ENCODE measurements at places on chromosomes 6 and 20.

- DNase-seq, result no peak
Measured at GRCh38 chr6:170231293-170232185, 59.3 kb downstream of the DLL1 start.

GRCh38 chr6:130670142-130670541 lies 157.1 kb upstream of the SMLR1 start:
- no peak for DNase-seq

DNA sequence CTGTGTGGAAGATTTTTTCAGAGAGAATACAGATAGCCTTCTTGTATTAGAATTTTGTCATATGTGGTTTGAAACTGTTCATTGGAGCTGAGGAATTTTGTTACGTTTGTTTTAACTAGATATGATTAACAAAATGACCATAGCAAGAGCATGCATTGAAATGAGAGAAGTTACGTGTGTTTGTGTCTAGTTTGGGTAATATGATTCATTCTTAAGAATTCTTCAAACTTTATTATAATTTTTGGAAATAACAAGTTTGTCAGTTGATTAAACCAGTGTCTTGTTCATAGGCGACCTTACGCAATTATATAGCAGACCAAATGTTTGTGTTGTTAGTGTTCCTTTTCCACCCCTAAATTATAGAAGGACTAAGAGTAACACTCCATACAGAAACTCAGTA lies 5.5 kb downstream of the GMNN start:
- no peak for DNase-seq

GRCh38 chr6:84050408-84050807 lies 16.8 kb downstream of the MRAP2 start:
- no peak for DNase-seq

GRCh38 chr6:167408235-167408869 lies 83.5 kb downstream of the TTLL2 start:
- DNase-seq, result no peak

DNA sequence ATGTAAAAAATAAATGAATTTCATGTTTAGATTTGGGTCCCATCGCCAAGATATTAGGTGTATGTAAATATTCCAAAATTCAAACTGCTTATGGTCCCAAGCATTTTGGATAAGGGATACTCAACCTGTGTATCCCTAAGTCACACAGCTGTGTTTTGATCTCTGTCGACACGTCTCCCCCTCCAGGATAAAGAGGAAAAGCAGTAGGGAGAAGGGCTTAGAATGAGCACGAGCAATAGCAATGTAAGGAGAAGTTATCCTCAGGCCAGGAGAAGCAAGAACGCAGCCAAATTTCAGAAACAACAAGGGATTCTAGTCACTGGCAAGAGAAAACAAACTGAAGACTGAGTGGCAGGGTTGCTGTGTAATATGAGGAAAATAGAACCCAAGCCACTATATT lies 181.2 kb downstream of the AIG1 start:
- no peak for DNase-seq

DNA sequence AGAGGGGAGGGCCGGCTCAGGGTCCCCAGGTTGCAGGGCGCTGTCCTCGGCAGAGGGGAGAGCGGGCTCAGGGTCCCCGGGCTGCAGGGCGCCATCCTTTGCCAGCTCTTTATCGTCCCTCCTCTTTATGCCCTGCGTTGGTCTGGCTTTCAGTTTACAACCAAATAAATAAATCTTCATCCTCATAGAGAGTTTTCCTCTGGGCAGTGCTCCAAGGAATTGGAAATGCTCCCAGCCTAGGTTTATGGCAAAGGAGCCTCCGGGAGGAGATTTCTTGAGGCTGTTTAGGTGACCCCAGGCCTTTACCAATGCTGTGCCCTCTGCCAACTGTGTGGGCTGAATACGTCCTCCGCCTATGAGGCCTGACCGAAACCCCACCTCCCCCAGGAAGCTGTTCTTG lies 60.2 kb downstream of the CHMP4B start:
- DNase-seq, result no peak

DNA sequence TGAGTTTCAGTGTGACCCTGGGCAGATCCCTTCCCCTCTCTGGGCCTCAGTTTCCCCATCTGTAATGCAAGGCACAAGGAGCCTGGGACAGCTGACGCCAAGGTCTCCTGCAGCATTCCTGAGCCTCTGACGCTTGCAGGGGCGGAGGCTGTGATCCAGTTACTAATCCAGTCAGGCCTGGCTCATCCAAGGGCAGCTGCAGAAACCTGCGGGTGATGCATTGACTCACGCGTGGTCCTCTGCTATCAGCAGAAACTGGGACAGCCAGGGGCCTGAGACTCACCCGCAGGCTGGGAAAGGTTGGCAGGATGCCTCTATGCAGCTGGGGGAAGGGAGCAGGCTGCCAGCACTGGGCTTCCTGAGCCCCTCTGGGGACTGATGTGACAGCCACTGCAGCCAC lies 65.0 kb upstream of the SIRPA start:
- no peak for DNase-seq

- DNase-seq, result no peak
Measured at GRCh38 chr6:110876806-110877564, 2.4 kb downstream of the AMD1 start.

DNA sequence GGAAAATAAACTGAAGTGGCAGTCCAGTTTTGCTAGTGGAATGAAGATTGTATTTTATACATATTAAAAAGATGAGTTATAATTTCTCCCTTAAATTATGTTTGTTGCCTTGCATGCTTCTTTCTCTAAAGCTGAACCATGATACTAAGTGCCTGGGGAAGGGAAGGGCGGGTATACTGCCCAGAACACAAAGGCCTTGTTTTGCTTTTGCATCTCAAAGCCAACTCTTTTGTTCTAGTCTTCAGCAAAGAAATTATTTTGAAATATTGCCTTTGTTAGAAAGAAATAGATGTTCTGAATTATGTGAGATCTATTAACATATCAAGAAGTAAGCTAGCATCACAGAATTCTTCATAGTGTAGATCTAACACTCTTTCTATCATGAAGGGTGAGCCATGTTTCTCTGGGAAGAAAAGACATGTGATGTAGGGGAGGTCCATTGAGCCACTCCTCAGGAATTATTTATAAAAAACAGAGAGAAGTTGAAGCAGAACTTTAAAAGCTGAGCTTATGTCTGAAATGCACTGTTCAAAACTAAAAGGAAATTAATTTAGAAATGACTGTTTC lies 108.4 kb downstream of the RIMS1 start:
- no peak for DNase-seq

- DNase-seq, result no peak
Measured at GRCh38 chr20:57898332-57898731, 188.5 kb upstream of the PMEPA1 start.

- DNase-seq, result no peak
Measured at GRCh38 chr20:42837456-42837855, 352.2 kb downstream of the PTPRT start.

GRCh38 chr20:2887715-2888114 lies 14.4 kb downstream of the PTPRA start:
- no peak for DNase-seq

DNA sequence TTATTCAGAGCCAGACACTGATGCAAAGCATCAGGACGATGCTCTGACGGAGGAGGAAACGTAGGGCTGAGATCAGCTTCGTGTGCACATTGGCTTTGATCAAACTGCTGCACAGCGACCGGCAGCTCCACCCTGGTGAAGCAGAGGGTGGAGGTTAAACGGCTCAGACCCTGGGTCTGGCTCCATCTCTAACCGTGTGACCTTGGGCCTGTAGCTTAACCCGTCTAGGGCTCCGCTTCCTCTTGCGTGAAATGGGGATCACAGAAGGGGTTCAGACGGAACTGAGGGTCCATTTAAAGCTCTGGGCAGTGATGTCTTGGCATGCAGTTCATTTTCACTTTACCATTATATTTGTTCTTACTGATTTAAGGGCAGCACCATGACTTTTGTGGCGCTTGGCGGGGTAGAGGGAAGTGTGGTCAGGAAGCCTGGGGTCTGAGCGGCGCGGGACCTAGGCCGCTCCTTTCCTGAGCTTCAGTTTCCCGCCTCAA lies 644 bp downstream of the RBL1 start:
- DNase-seq, result no peak

- DNase-seq, result no peak
Measured at GRCh38 chr6:111172563-111172962, 85.3 kb downstream of the SLC16A10 start.

DNA sequence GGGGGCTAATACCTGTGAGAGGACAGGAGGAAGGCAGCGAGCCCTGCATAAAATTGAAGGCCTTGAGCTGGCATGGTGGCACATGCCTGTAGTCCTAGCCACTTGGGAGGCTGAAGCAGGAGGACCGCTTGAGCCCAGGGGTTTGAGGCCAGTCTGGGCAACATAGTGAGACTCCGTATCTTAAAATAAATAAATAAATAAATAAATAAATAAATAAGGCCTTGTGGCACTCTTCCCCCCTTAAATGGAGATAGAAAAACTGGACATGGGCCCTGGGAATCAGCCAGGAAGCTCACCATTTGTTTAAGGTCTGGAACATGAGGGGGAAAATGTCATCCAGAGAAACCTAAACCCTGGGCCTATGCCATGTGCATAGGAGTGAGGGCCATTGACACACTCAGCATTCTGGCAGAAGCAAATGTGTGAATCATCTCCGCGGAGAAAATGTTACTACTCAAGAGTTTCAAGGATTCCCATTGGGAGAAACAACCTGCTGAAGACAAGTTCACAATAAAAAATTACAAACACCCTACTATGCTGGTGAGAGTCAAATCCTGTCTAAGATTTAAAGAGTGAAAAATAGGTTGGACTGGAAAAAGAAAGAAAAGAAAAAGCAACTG lies 51.9 kb upstream of the UBR2 start:
- no peak for DNase-seq

DNA sequence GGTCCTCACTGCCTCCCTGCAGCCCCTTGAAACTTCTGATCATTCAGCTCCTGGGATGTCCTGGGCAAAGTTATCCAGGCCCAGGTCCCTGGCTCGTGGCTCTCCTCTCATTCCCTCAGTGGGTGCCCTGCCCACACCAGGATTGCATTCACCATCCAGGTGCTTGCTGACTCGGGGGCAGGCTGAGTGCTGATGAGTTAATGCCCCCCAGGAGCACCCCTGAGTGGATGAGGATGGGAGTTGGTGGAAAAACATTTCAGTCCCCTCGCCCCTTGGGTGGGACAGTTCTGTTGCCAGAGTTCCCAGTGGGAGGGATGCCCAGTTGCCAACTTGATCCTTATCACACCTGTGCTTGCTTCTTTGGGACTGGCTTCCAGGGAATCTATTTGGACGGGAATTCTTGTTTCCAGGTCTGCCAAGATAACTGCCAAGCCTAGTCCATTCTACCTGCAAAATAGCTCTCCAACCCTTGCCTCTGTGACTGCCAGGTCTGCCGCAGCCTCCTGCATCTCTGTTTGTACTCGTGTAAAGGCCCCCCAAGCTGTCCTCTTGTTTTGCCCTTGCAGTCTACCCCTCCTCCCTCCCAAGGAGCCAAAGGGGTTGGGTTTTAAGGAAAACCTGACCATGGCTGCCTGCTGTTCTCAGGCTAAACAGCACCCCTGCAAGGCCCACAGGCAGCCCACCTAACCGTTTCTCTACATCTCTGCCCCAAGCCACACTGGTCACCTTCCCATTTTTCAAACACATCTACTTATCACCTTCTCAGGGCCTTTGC lies 11.6 kb upstream of the RSPO4 start:
- DNase-seq, result no peak

GRCh38 chr6:1580109-1580508 lies 29.6 kb upstream of the FOXC1 start:
- DNase-seq, result no peak

GRCh38 chr6:9745966-9746365 lies 668.9 kb downstream of the TFAP2A start:
- no peak for DNase-seq

DNA sequence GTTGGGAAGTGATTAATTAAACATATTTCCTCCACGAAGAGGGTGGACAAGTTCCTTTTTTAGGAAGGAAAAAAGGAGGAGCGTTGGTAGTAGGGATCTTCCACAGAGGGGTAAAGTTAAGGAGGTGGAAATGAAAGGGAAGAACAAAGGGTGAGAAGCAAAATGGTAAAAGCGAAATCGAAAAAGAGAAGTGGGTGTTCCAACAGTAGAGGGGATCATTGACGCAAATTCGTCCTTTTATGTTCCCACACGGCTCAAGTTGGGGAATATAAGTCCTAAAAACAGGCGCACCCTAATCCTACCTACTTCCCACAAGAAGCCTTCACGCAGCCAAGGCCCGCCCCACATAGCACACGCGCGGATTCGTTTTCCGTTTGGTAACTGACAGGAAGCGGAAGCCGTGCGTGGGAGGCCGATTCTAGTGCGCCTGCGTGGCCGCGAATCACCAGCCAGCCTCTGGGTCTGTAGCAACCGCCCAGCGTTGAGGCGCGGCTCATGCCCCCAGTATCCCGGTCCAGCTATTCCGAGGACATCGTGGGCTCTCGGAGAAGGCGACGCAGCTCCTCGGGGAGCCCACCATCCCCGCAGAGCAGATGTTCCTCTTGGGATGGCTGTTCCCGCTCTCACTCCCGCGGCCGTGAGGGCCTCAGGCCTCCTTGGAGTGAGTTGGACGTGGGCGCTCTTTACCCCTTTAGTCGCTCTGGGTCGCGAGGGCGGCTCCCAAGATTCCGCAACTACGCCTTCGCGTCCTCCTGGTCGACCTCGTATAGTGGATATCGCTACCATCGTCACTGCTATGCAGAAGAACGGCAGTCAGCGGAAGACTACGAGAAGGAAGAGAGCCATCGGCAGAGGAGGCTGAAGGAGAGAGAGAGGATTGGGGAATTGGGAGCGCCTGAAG lies at the start of gene NKAPL:
NKAPL (plus strand) TSS at position 421 of the 901 bp plus-strand sequence; CDS start at position 496, 75 bp downstream.
- no peak for DNase-seq

DNA sequence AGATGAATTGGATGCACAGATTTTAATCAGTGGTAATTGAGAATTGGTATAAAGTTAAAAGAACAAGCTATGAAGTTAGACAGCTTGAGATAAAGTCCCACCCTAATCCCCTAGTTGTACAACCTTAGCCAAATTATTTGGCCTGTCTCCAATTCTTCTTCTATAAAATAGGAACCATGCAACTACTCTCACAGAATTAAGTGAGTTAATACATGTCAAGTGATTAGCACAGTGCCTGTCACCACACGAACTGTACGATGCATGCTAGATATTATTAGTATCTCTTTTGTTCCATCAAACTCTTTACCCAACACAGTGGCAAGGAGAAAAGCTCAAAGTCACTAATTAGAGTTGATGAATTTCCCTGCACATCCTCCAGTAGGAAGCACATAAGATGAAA lies 44.7 kb downstream of the MBOAT1 start:
- no peak for DNase-seq

- DNase-seq, result no peak
Measured at GRCh38 chr20:46549188-46549972, 1.1 kb downstream of the OCSTAMP start.

- DNase-seq, result no peak
Measured at GRCh38 chr6:45498591-45498990, 120.9 kb upstream of the SUPT3H start.

- no peak for DNase-seq
Measured at GRCh38 chr6:99330159-99330558, 19.3 kb downstream of the FAXC start.

Measured in GDM1 (cell line).